ENCODE measurements at places on chromosomes 7 and 10.

DNA sequence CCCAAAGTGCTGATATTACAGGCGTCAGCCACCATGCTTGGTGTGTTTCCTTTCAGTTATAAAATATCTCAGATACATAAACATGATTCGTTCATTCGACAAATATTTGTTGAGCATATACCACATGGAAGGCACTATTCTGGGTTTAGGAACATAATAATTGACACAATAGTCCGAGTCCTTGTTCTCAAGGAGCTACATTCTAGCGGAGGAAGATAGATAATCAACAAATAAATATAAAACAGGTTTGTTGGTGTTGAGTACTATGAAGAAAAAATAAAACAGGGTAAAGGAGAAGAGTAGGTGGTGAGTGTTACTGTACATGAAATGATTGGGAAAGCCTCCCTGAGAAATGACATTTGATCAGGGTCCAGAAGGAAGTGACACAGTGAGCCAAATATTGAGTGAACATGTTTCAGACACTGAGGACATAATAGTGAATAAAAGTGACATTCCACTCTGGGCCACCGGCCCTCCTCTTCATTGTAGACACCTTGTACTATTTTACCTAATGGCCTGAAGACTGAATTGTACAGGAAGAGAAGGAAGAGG, 6.9 kb upstream of the HILPDA start:
- DNase-seq, result no peak

DNA sequence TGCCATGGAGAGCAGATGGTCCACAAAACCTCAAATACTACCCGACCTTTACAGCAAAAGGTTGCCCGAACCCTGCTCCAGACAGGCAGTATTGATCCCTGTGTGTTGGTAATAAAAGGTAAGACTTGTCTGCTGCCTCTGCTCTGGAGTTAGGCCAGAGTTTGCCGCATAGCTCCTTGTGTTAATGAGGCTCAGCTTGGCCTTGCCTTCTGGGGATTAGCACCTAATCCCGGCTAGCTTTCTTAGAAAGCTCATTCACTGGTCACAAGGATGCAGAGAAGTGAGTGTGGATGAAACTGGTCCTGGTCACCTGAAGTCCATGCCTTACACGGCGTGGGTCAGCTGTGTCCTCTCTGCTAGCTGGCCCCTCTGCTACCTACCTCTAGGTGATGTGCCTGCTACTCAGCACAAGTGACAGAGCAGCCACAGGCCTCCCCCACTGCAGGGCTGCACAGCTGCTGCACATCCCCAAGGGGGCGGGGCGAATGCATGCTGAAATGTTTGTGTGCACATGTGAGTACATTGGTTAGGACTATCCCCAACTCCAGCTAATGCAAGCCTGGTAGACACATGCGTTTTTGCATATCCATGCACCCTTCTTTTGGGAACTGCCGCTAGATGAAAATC, 31.7 kb upstream of the SYPL1 start:
- DNase-seq, result no peak

GRCh38 chr7:116647290-116647689, 24.7 kb upstream of the MET start:
- no peak for DNase-seq

- DNase-seq, result no peak
Measured at GRCh38 chr10:116783011-116783655, 40.8 kb upstream of the HSPA12A start.

DNA sequence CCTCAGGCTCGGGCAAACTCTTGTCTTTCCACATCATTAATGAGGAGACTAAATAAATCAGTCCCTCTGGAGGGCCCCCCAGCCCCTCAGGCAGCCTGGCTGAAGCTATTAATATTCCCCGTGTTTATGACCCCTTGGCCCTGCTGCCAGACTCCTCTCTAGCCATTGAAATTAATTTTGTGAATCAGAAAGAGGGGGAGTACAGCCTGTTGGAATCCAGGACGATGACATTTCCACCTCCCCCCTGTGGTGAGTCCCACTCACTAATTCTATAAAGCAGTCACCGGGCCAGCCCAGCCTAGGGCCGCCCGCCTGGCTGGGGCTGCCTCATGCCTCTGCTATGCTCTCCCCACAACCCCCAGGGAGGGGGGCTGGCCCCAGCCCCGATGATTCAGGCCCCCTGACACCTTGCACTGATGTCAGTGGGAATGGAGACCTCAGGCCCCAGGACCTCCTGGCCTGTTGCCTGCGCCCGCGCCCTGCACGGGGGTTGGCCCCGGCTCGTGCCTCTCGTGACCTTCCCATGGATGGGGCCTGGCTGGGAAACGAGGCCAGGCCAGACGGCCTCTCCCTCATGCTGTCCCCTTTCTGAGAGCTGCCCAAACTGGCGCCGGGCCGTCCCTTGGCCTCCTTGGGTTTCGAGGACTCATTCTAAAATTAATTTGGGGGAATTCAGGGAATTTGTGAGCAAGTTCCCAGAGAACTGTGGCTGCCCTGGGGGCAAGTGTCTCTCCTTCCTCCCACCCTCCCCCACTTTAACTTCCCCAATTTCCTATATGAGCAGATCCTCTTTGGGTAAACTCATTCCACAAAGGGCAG, 34.0 kb downstream of the TMEM270 start:
- no peak for DNase-seq

- no peak for DNase-seq
Measured at GRCh38 chr7:77426052-77426404, 9.9 kb upstream of the GSAP start.

Data from GM18507 (cell line).